ENCODE measurements at places on chromosomes 5 and 9.
A peak's percentile ranks its signal among the peaks of the same experiment; 100 is the strongest.

- DNase-seq, result no peak
These were observed 131.8 kb downstream of the GHR start for GRCh38 chr5:42555010-42555409.

- DNase-seq, result no peak
These were observed 274.5 kb upstream of the IZUMO3 start for GRCh38 chr9:24820196-24820595.

GRCh38 chr9:33025572-33026342 is 684 bp downstream of the DNAJA1 start:
- peak; percentile 56 for DNase-seq

- peak; percentile 81 for DNase-seq
These were observed 297.0 kb upstream of the ACTBL2 start for GRCh38 chr5:57779383-57780223.

- DNase-seq, result peak; percentile 16
These were observed 442 bp upstream of the DCTN4 start for GRCh38 chr5:150759334-150759583.

- DNase-seq, result no peak
These were observed 170.3 kb downstream of the ENTREP1 start for GRCh38 chr9:69495296-69495695.

GRCh38 chr5:148913985-148914431 is 87.6 kb downstream of the ADRB2 start:
- peak; percentile 99 for DNase-seq

DNA sequence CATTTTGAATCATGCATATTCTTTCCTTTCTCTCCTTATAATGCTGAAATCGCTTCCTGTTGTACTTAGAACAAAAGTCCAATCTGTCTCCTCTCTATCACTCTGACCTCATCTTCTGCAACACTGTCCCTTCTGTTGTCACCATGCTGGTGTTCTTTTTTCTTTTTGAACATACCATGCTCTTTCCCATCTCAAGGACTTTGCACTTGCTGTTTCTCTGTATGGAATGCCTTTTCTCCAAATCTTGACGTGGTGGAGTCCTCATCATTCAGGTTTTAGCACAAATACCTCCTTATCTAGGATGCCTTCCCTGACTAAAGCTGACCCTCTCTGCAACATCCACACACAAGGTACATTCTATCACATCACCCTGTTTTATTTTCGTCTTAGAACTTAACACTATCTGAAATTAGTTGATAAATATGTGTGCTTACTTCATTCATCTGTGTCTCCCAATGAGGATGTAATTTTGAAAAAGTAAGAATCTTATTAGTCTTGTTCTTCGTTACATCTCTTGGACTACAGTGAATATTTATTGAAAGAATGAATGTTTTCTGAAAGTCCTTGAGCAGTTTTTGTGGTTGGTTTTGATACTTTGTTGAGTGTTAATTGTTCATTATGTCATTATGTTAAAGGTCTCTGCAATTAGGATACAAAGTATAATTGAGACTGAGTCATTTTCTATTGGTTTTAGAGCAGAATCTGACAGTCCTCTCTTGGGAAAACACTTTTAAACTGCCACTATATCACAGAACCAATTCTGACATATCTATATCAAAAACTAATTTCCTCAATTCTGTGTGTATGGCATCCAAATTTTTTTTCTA is 145.3 kb upstream of the RASA1 start:
- no peak for DNase-seq

- no peak for DNase-seq
These were observed 159.2 kb downstream of the SNX18 start for GRCh38 chr5:54676481-54677340.

- no peak for DNase-seq
These were observed 82.2 kb downstream of the MRPS27 start for GRCh38 chr5:72237879-72238278.

GRCh38 chr5:127428748-127429147 is 88.7 kb upstream of the PRRC1 start:
- no peak for DNase-seq

GRCh38 chr5:124729720-124730359 is 16.6 kb downstream of the ZNF608 start:
- DNase-seq, result no peak

DNA sequence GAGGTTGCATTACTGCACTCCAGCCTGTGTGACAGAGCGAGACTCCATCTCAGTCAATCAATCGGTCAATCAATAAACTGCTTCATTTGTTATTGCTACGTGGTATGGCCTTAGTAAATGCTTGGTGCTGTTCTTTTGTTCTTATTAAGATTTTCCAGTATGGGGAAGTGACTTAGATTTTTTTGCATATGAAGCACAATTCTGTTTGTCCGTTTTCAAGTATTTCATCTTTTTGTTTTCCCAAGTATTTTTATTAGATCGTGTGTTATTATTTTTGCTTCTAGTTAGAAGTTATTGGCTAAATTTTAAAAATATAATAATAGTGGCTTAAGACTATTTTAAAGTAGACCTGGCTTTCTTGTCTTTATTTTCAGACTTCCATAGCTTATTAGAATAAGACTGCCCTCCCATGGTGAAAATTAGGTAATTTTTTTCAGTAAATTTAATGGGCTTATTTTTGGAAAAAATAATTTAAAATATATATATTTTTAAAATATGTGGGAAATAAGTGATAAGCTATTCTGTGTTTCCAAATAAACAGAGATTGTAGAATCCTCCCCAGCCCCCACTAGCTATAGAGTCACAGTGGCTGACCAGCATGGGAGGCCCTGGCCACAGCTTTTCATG is 14.7 kb upstream of the OMD start:
- peak; percentile 8 for DNase-seq

DNA sequence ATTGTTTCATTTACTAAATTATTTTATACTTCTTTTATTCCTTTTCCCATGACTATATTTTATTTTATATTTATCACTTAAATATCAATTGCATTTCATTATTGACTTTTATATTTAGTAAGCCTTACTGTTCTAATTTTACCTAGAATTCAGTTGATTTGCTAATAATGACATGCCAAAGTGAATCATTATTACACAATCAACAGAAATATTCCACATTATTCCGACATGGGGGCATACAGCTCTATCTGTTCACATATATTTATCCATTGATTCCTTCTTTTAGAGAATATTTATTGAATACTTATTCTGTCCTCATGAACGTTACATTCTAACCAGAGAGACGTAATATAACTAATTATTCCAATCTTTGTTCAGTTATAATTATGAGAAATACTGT is 221.8 kb downstream of the DOCK8 start:
- DNase-seq, result no peak

- DNase-seq, result peak; percentile 8
These were observed 383.5 kb downstream of the TLE4 start for GRCh38 chr9:79955300-79955699.

GRCh38 chr5:173968154-173968797 is 20.7 kb upstream of the C5orf47 start:
- no peak for DNase-seq

DNA sequence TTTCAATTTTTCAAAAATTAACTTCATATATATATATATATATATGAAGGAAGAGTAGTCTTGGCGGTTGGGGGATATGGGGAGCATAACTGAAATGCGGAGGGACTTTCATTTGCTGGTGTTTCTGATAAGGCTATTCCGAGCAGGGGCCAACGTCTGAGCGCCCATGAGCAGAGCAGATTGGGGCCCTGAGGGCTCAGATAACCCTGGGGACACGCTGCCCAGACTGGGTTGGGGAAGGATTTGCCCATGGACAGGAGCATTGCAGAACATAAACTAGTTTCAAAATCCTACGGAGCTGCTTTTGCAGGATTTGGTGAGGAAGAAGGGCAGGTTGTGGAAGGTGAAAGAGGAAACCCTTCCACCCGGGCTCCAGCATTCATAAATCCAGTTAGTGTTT is 240.2 kb downstream of the IRX1 start:
- no peak for DNase-seq

- no peak for DNase-seq
These were observed 2308.8 kb upstream of the ACO1 start for GRCh38 chr9:30075451-30076199.

- DNase-seq, result no peak
These were observed 1.9 kb downstream of the HK3 start for GRCh38 chr5:176897263-176897662.

DNA sequence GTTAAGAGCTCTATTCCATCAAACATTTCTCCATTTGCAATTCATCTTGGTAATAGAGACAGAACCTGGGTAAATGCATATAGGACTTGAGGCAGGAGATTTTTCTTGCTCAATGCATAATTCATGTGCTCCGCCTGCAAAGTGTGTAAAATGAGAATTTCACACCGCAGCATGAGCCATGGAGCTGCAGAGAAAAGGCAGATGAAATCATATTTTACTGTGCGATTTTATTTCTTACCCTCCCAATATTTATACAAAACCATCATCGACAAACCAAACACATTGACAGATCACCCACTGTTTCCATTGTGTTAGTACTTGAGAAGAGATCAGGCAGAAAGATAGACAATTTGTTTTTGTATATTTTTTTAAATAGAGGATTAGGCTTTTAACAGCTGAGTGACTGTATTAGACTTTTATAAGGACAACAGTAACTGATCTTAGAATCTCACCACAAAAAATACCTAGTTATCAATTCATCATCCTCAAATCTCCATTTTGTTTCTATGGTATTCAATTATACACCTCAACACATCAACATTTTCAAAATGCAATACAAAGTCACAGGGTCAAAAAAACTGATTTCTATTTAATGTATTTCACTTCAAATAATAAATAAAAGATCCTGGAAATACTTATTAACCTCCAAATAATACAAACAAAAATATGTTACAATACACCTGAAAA is 191.1 kb downstream of the AP3B1 start:
- DNase-seq, result no peak

DNA sequence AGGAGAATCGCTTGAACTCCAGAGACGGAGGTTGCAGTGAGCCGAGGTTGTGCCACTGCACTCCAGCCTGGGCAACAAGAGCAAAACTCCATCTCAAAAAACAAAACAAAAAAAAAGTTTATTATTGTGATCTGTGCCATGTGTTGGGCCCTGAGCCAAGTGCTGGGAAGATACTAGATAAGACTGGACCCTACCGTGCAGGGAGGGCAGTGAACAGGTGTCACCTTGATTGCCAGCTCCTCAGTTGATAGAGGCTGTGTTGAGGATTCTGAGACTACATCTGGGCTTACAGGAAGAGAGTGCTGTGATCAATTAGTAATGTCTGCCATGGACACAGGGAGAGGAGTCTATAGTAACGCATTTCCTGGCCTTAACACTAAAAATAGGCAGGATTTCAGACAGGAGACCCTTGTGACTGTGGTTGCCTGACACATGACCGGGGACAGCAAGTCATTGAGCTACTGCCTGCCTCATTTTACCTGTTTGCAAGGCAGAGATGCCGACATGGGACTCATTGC is 201.5 kb downstream of the C9orf50 start:
- no peak for DNase-seq

GRCh38 chr5:135894276-135894675 is 1.4 kb downstream of the IL9 start:
- no peak for DNase-seq

DNA sequence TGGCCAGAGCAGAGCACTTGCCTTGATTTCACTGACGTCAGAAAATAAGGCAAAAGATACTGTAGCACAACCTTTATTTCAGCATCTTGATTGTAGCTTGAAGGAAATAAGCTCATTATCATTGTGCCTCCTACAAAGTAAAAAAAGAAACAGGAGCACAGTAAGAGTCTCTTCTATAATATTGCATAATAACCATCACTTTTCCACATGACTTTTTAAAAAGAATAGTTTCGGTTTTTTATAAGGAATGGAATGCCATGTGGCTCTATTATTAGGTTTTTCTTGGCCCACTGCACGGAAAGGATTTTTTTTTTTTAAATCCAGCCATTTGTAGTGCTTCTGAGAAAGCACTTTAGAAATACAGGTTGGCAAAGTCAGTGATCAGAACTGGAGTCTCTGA is 655.3 kb downstream of the LRRC70 start:
- DNase-seq, result no peak

GRCh38 chr5:141003791-141004611 is 37.7 kb downstream of the PCDHAC2 start:
- DNase-seq, result no peak

DNA sequence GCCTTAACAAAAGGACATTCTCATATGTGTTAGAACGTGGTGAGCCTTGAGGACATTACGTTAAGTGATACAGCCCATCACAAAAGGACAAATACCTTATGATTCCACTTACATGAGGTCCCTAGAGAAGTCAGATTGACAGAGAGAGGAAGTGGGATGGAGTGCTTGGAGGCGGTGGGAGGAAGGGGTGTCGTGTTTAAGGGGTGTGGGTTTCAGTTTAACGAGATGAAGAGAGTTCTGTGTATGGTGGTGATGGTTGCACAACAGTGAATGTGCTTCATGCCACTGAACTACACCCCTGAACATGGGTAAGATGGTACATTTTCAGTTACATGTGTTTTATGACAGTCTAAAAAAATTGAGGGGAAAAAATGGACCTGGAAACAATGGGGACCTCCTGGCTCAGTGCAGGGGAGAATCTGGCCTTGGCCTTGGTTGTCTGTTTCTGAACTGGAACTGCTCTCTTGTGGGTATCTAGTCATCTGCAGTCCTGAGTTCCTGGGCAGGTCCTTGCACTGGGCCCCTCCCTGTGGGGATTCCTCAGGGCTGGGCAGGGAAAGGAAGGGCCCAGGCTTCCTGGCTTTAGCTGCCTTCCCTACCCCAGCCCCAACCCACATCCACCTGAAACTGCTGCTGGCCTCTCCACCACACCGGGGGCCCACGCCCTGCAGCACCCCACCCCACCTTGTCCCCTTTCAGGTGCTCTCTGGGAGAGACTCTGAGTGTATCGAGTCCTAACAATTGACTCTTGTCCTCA is 17.8 kb downstream of the LRRC8A start:
- peak; percentile 39 for DNase-seq

DNA sequence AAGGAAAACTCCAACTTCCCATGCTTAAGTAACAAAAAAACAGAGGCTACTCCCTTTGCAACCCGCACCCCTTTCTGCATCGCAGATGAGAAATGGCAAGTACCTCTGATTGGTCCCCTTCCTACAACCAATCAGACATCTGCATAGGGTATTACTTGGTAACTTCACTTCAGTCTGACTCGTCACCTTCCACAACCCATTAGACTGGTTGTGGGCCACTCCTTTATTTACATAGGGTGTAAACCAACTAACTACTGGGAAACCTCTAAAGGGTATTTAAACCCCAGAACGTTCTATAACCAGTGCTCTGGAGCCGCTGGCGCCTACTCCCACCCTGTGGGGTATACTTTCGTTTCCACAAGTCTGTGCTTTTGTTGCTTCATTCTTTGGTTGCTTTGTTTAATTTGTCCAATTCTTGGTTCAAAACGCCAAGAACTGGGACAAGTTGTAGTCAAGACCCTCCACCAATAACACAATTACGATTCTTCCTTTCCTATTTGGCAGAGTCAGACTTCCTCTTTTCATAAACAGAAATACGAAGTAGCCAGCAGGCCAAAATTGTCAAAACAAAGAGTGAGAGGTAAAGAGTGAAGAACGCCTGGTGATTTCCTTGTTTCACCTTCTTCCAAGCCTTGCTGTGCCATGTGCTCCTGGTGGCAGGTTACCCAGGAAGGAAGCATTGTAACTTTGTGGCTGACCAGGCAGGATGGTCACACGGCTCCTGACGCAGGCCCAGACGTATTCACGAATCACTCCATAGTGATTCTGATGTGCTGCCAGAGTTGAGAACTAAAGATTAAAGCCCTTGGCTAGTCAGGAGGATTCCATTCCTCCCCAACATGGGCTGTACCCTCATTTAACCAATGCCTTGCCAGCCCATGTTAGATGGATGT is 477.4 kb downstream of the ARHGEF28 start:
- DNase-seq, result no peak
